ENCODE measurements at places on chromosomes 13 and 19.

GRCh38 chr13:99228737-99229691 is 28.4 kb downstream of the UBAC2 start:
- DNase-seq, result no peak

- no peak for DNase-seq
Measured at GRCh38 chr19:53947624-53948023, 15.1 kb upstream of the CACNG8 start.

DNA sequence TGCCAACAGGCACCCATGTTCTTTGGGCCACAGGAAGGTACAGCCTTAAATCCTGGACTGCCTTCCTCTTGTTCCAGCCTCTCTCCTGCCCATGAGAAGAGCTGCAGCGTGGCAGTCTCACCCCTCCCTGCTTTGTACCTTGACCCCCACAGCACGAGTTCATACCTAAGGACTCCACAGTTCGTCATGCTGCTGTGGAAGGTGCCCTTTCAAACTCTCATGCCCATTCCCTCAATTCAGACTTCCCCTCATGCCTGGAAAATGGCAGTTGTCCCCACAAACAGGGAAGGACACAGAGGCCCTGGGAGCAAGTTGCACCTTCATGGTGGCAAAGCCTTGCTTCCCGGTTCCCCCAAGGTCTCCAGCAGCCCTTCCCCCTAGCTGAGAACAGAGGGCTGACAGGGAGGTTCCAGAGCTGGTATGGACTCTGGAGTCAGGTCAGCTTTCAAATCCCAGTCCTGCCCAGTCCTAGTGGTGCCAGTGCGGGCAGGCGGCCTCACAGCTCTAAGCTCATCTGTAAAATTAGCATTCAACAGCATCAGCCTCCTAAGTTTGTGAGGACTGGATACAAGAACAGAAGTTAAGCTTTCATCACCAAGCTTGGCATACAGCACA is 8.6 kb downstream of the GSK3A start:
- DNase-seq, result no peak

DNA sequence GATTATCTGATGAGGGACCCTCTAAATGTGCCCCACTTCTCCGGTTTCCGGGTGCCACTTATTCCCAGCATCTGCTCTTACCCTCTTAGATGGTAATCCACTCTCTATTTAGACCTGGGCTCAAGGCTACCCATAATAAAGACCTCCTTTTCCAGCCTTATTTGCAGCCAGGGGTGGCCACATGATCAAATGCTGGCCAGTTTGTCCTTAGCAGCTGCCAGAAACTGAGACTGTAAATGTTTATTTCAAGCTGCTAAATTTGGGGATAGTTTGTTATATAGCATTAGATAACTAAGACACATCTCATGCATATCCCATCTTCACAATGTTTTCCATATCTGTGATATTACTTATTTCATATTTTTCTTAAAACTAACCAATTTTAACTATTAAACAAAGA is 10.1 kb downstream of the THAP8 start:
- DNase-seq, result no peak

DNA sequence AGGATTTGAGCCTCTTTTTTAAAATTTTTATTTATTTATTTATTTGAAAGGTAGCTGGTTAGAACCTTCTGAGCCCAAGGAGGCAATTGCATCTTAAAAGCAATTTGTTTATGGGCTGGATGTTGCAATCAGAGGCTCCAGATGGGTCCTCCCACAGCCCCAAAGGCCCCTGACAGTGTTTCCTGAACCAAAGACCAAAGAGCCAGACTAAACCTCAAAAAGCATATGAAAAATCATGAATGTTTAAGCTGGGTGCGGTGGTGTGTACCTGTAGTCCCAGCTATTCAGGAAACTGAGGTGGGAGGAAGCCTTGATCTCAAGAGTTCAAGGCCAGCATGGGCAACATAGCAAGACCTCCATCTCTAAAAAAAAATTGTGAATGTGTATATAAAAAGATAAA is 67.8 kb upstream of the RGCC start:
- no peak for DNase-seq

DNA sequence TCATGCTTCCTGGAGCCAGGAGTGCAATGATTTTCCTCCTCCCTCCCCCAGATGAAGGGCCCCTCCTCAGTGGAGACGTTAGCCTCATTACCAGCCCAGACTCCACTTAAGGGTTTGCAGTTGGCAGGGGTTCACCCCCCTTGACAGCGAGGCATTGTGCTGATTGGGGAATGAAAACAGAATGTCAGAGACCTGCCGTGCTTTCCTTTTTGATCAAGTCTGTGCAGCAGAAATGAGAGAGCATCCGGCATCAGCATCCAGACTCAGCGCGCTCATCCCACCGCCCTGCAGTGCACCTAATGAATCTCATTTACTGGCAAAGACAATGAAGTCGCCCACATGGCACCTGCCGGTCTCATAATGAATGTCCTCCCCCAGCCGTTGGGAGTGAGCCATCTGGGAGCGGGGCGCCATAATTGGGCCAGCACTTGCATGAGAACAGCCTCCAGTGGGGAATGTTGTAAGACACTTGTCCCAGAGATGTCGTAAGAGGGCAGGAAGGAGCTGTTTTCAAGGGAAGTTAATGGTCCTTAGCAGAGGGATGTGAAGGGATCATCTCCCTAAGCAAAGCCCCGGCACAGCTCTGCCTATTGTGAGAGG is 98.3 kb upstream of the UQCRFS1 start:
- no peak for DNase-seq

- no peak for DNase-seq
Measured at GRCh38 chr19:29129148-29129547, 83.8 kb downstream of the UQCRFS1 start.

DNA sequence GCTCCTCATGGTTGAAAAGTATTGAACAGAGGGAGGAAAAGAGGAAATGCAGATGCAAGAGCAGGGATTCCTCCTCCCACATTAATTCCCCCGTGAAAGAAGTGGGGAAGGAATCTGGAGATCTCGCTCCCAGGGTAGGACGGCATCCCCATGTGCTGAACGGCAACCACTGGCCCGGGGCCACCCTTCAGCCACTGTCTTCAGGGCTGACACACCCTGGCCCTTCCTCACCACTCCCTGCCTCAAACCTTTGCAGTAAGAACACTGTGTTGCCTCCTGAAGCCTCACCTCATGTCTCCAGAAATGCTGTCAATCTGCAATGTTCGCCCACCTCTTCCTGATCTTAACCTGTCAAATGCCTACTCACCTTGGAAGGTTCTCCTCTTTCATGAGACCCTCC is 10.9 kb upstream of the DOCK9 start:
- DNase-seq, result no peak

DNA sequence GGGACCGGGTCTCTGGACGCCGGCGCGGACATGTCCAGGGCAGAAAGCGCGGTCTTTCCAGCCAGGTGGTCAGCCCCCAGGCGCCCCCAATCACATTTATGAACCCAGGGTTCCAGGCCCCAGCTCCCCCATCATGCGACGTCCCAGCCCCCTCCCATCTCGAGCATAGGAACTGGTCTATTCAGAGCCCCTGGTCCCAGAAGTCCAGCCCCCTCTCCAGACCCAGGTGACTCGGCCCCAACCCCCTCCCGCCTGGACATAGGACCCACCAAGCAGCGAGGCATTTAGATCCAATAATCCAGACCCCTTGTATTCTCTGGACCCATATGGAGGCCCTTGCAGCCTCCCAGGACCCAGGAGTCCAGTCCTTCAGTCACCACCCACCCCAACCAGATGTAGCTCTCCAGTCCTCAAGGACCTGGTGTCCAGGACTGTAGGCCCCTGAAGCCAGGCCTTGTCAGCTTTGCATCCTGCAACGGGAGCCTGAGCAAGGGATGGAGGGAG is 501 bp downstream of the APLP1 start:
- DNase-seq, result no peak

DNA sequence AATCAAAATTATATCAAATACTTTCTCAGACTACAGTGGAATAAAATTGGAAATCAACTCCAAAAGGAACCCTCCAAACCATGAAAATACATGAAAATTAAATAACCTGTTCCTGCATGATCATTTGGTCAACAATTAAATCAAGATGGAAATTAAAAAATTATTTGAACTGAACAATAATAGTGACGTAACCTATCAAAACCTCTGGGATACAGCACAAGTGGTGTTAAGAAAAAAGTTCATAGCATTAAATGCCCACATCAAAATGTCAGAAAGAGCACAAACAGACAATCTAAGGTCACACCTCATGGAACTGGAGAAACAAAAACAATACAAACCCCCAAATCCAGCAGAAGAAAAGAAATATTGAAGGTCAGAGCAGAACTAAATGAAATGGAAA is 1460.7 kb downstream of the OLFM4 start:
- no peak for DNase-seq

DNA sequence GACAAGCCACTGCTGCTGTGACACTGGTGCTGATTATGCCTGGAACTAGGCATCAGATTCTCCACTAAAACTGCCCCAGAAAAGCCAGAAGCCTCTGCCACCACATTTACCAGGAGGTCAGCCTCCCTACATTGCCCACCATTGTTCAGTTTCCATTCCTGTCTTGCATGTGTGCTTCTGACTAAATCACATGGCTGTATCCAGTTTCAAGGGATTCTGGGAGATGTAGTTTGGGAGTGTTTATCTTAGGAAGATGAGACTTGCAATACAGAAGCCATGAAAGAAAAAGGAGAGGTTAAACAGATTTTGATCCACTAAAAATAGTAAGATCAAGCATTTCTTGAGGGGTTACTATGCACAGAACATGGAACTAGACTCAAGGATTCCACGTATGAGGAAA is 40.7 kb upstream of the SERPINE3 start:
- no peak for DNase-seq

- no peak for DNase-seq
Measured at GRCh38 chr13:85013006-85013405, 786.2 kb downstream of the SLITRK6 start.

GRCh38 chr13:50366488-50367174 is 351.4 kb downstream of the KCNRG start:
- DNase-seq, result no peak

DNA sequence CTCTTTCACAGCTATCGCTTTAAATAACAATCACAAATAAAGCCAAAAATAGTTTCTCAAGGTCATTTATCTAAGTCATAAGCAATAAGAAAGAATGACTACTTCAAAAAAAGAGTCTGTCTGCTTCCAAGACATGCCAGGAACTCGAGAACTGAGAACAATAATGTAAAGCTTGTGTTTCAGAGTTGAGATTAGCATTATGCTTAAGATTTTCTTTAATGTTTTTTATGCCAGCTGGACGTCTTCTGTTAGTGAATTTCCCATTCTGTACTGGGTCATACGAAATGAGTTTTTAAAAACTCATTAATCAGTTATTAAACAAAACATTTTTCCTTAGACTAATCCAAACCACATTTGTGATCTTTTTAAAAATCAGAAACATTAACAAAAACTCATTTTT is 3.2 kb upstream of the SPRYD7 start:
- no peak for DNase-seq

GRCh38 chr13:113917594-113918371 is 53.9 kb upstream of the GAS6 start:
- DNase-seq, result no peak

- DNase-seq, result no peak
Measured at GRCh38 chr13:30745906-30746686, 10.8 kb downstream of the ALOX5AP start.

DNA sequence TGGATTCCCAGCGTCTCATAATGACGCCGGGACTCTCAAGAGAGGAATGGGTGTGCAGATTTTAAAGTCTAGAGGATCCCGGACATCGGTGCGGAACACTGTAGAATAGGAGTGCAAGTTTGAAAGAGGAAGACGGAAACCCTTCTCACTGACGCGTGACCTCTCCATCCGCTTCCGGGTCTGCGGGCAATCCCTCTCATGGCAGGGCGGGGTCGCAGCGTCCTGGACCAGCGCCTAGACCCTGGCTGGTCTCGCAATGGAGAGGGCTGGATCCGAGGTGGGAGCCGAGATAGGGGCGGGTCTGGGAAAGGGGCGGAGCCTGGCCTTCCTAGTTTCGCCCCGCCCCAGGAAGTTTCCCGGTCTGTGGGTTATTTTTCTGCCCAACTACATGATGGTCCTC is 4.6 kb upstream of the ZNF845 start:
- no peak for DNase-seq

DNA sequence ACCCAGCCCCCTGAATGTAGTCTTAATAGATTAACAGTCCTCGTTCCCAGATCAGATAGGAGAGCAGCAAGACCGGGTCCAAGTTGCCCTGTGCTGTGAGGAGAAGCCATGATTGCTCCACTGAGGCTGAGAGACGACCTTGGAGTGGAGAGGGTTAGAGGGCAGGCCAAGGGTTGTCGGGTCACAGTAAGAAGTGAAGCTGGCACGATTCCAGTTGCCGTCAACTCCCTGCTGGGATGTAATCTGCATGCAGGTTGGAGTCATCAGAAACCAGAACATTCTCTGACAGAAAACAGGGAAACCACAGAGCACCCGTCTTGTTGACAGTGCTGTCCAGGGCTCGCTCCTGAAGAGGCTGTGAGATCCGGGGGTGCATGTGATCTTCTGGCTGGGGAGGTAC is 19.0 kb upstream of the ATP11A start:
- no peak for DNase-seq

DNA sequence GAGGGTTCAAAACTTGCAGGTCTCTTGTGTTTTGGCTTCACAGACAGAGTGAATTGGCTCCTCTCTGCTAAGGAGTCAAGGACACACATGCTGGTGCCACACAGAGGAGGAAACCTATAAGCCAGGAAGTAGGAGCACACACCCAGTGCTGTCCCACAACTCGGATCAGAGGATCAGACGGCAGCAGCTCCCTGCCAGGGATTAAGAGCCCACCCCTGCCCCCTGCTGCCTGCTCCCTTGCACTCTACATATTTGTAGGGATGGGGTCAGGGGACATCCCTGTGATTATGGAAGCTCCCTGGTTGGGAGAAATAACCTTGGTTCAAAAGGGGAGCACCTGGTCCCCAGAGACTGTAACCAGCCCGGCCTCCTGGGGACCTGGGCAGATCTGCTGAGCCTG is 77.5 kb upstream of the CLDN10 start:
- DNase-seq, result no peak
